Activated T-cell treated with anti-CD3 and anti-CD28 coated beads for 4 hours (primary cell): ENCODE measurements at places on chromosomes 5 and 9.
A peak's percentile ranks its signal among the peaks of the same experiment; 100 is the strongest.

- DNase-seq = no peak
These were observed 181.8 kb downstream of the TSSK1B start for GRCh38 chr5:113253037-113253436.

GRCh38 chr5:1852324-1852947, 30.3 kb downstream of the IRX4 start:
- DNase-seq = no peak

GRCh38 chr5:178839319-178839704, 20.4 kb upstream of the ZNF354B start:
- DNase-seq = peak; percentile 14

- no peak for DNase-seq
These were observed 38.3 kb upstream of the FBXW11 start for GRCh38 chr5:172044631-172045314.

DNA sequence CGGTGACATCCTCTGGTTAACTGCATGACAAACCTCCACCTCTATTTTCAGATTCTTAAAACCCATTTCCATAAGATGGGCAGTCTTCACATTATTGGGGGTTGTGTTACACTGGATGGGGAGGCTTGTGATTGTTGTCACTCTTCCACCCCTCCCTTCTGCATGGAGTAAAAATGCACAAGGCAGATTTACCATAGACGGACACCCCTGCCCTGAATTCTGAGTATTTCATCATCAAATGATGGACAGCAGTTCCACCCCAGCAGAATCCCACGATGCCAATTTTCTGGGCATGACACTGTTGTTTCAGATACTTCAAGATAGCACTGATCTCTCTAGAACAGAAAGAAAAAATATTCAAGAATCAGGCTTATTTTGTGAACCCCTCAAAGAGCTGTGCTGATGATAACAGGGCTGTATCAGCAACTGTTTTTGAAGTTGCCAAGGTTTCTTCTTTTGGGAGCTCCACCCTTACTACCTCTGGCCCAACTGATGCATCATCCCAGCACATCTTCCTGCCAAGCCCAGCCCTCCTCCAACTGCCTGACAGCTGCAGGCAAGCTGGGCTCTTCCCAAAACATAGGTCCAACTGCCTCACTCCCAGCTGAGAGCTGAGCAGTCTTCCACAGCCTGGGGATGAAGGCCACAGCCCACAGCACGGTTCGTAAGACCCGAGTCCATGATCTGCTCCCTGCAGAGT, 21.4 kb downstream of the CMBL start:
- DNase-seq = no peak

- DNase-seq = no peak
These were observed 414.4 kb downstream of the PDE4D start for GRCh38 chr5:59479086-59479485.

DNA sequence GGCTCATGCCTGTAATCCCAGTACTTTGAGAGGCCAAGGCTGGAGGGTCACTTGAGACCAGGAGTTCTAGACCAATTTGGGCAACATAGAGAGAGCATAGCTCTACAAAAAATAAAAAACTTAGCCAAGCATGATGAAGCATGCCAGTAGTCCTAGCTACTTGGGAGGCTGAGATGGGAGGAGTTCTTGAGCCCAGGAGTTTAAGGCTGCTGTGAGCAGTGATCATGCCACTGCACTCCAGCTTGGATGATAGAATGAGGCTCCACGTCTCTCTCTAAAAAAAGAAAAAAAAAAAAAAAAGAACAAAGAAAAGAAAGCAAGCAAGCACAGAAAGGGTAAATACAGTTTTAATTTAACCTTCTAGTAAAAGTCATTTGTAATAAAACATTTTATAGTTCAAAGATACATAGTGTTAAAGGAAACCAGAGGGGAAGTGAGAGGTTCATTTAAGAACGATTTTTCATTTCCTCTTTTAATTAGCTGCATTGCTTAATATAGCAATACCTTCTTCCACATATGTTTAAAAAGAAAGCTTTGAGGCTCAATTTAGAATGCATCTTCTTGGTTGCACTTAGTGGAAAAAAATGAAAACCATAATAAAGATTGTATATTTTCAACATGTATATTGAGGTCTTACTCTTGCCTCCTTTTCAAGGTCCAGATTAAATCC, 14.9 kb downstream of the GAPT start:
- no peak for DNase-seq

DNA sequence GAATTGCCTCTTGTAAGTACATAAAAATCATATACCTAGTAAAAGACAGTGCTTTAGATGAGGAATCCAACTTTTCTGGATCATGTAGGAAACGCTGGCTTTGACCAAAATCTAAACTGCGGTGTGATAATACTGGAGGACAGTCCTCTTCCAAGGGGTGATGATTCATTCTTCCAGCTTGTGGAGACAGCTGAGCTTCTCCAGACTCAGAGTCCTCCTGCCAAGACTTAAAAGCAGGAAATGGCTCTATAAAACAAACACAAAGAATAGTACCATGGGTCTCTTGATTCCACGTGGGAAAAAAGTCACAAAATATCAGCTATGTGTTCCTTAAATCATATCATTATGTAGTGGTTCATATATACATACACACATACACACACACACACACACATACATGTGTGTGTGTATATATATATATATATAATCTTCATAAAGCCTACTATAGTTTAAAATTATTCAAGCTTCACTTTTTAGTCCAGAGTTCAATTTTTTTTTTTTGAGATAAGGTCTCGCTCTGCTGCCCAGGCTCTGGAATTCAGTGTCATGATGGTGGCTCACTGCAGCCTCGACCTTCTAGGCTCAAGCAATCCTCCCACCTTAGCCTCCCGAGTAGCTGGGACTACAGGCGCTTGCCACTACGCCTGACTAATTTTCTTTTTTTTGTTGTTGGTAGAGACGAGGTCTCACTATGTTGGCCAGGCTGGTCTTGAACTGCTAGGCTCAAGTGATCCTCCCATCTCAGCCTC, 65.0 kb downstream of the PKD2L2 start:
- no peak for DNase-seq

DNA sequence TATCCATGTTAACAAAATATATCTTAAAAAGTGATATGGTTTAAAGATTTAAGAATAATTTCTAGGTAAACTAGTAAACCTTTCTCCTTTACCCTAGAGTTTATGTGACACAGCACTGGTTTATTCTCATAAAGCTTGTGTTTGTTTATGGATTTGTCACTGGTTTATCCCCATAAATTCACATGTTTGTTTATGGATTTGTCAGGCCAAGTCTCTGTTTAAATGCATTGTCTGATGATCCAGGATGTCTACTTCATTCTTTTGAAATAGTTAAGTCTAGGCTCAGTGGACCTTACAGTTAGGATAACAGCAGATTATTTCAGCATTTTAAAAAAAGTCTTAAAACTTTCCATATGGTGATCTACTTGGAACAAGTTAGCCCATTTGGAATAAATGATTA, 334.0 kb downstream of the ARRDC3 start:
- no peak for DNase-seq

DNA sequence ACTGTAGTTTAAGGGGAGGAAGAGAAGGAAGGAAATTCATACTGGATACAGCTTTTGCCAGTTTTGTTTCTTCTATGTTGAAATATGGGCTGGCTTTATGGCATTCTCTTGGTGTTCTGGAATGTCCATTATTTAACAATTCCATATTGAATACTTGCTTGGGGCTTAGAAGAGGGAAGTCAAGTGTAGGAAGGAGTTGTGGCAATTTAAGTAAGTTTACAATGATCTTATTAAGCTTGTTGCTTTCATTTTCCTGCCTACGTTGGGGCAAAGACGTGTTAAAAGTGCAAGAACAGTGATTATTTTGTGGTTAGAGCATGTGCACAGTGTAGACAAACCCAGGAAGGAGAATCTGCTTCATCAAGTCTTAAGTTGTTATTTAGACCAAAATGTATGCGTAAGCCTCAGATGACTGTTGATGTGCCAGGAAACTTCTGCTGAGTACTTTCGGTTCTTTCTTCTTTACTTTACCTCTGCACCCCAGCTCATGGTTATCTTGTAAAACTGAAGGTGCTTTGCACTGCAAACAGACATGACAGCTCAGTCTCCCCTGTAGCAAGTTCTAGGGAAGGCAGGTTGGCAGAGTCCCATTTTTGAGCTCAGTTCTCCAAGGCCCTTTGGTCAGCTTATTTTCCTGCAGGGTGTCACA, 75.8 kb downstream of the F2RL2 start:
- DNase-seq = peak; percentile 23

DNA sequence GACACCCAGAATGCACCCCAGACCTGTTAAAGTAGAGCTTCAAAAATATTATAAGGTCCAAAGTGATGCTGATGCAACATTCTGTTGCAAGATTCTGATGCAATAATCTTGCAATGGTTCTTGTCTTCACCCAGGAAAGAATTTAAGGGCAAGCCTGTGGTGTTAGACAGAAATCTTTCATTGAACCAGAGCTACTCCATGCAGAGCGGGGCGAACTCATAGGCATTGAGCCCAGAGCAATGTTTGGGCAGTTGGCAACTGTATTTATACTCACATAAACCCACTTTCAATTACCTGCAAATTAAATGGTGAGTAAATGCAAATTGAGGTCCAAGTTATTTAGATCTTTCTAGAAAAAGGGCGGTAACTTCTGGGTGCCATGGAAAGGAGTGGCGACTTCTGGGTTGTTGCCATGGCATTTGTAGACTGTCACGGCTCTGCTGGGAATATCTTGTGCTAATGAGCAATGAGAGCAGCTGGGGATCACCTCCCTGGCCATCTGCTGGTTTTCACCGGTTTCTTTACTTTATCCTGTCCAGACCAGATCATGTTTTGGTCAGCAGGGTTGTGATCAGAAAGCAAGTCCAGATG, 163.4 kb downstream of the ICE1 start:
- DNase-seq = no peak

- DNase-seq = no peak
These were observed 58.4 kb upstream of the ALDH1A1 start for GRCh38 chr9:73011181-73011750.

GRCh38 chr9:129500863-129501770, 119.8 kb downstream of the C9orf50 start:
- DNase-seq = no peak

GRCh38 chr9:14936491-14936890, 26.3 kb upstream of the FREM1 start:
- DNase-seq = no peak

- DNase-seq = peak; percentile 55
These were observed 315 bp downstream of the UBQLN1 start for GRCh38 chr9:83707518-83707767.

DNA sequence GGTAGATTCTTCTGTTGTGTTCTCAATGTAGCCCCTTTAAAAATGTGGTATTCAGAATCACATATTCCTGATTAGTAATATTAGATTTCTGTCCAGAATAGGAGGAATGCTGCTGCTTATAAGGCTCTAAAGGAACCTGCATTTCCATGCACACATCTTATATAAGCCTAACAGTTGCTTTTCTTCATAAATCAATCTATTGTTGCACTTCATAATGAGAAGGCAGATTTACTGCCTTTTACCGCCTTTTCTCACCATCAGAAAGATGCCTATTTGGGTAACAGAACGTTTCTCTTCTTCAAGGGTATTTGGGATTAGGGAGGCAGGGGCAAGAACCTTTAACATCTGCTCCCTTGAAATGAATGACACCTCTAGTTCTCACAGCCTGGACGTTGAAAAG, 243.4 kb downstream of the MLLT3 start:
- no peak for DNase-seq

GRCh38 chr9:87556039-87556438, 58.4 kb downstream of the DAPK1 start:
- DNase-seq = no peak

GRCh38 chr5:9712506-9712905, 82.4 kb upstream of the TAS2R1 start:
- no peak for DNase-seq

DNA sequence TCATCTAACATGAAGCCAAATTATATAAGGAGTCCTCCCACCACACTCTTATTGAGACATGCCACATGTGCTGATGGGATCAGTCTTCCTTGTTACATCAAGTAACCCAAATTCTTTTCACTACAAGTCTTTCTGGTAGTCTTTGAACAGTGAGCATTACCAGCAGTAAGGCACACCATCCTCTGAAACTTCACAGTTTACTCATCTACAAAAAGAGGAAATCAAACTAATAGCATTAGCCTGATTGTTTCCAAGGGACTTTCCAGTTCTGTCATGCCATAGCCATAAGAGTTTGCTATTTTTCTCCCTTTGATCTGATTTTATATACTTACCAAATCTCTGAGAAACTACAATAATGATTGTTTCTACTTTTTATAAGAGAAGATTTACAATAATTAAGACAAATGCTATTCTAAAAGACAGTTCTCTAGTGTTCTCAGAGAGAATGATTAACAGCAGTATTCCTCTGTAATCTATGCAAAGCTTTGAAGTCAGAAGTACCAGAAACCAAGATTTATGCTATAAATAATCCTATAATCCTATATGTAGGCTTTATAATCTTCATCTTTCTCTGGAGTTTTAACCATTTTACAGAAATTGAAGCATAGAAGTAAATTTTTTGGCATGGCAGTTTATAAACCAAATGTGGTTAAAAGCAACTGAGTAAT, 166.2 kb upstream of the ACO1 start:
- no peak for DNase-seq

DNA sequence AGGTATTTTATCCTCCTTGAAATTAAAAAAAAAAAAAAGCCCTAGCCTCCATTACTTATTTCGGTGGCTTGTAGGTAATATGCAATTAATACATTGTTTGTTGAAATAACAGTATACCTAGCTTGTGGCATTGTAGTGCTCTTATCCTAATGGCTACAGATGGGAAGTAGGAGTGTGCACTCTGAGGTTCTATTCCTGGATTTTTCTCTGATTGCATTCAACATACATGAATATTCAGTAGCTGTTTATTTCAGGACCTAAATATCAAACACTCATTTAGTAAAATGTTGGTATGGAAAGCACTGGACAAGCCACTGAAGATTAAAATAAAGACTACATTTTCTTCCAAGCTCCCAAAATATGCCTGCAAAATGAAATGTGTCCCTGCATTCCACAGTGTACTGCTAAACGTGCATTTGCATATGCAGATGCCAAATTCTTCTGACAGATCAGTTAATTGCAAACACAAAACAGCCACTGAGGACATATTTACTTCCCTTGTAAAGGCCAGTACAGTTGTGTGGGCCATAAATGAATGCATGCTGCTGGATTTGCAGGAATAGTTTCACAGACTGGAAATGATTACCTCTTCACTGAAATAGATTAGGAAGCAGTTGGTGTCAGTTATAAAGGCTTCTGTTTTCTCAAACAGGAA, 826.1 kb downstream of the PRELID2 start:
- no peak for DNase-seq

- no peak for DNase-seq
These were observed 294.7 kb downstream of the CHSY3 start for GRCh38 chr5:130198927-130199326.

DNA sequence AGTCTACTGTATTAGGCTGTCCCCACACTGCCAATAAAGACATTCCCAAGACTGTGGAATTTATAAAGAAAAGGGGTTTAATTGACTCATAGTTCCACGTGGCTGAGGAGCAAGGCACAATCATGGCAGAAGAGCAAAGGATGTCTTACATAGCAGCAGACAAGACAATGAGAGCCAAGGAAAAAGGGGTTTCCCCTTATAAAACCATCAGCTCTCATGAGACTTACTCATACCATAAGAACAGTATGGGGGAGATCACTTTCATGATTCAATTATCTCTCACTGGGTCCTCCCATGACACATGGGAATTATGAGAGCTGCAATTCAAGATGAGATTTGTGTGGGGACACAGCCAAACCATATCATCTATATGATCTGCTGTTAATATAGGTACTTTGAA, 14.8 kb upstream of the FSTL4 start:
- DNase-seq = no peak
